GM13977 (cell line): ENCODE measurements at places on chromosomes 5 and 9.

- peak; percentile 70 for DNase-seq
Observed at GRCh38 chr5:177508837-177509236, 789 bp downstream of the DOK3 start.

- no peak for DNase-seq
Observed at GRCh38 chr5:31413030-31413812, 118.7 kb downstream of the DROSHA start.

DNA sequence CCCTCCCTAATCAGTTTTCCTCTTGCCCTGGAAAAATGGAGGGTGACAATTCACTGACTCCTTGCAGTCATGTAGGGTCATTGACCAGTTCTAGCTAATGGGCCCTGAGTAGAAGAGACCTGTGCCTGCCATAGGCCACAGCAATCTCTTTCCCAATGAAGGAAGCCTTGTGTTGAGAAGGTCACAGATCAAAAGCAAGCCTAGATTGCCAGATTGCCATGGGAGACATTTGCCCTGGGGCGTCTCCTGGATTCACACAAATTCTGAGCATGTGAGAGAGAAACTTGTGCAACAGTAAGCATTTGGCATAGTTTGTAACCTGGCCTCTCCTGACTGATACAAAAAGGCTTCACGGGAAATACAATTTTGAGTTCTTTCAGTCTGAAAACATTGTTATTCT, 148.0 kb downstream of the NUDT12 start:
- DNase-seq = no peak

GRCh38 chr9:129320575-129321285, 142.7 kb upstream of the IER5L start:
- DNase-seq = peak; percentile 87

DNA sequence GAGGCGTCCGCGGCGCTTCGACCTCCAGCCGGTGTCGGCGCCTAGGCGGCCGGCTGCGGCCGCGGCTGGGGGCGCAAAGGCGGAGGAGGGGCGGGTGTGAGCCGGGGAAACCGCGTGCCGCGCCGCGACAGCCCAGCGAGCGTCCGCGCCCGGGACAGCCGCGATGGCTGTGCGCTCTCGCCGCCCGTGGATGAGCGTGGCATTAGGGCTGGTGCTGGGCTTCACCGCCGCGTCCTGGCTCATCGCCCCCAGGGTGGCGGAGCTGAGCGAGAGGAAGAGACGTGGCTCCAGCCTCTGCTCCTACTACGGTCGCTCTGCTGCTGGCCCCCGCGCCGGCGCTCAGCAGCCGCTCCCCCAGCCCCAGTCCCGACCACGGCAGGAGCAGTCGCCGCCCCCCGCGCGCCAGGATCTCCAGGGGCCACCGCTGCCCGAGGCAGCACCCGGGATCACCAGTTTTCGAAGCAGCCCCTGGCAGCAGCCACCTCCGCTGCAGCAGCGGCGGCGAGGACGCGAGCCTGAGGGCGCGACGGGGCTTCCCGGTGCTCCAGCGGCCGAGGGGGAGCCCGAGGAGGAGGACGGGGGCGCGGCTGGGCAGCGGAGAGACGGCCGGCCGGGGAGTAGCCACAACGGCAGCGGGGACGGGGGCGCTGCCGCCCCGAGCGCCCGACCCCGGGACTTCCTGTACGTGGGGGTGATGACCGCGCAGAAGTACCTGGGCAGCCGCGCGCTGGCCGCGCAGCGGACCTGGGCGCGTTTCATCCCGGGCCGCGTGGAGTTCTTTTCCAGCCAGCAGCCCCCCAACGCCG, 605 bp downstream of the CHSY3 start:
- DNase-seq = peak; percentile 36

GRCh38 chr9:135320943-135321342, 158.6 kb upstream of the PPP1R26 start:
- DNase-seq = no peak

GRCh38 chr9:133600739-133601138, 8.4 kb downstream of the FAM163B start:
- DNase-seq = no peak

- DNase-seq = peak; percentile 76
Observed at GRCh38 chr9:83978992-83979811, 813 bp downstream of the HNRNPK start.

DNA sequence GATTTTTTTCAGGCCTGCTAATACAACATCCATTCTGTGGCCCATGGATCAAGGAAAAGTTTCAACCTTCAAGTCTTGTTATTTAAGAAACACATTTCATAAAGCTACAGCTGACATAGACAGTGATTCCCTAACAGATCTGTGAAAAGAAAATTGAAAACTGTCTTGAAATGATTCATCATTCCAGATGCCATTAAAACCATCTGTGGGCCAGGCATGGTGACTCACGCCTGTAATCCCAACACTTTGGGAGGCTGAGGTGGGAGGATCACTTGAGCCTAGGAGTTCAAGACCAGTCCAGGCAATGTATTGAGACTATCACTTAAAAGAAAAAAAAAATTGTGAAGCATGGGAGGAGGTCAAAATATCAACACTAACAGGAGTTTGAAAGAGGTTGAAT, 6.0 kb downstream of the RAPGEF6 start:
- no peak for DNase-seq

DNA sequence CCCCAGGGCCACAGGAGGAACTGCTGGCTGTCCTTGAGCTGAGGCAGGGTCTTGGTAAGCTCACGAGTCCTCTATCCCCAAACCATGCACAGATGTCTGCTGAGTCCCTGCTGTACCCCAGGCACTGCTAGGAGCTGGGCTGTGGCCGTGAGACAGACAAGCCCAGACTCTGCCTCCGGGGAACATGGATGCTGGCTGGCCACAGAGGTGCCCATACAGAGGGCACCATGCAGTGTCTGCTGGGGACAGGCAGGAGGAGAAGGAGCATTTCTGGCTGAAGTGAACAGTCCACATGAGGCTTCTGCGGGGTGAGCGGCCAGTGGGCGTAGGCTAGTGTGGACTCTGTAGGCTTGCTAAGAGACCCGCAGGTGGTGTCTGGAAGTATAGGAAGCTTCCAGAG, 4.8 kb upstream of the SEC16A start:
- DNase-seq = no peak

DNA sequence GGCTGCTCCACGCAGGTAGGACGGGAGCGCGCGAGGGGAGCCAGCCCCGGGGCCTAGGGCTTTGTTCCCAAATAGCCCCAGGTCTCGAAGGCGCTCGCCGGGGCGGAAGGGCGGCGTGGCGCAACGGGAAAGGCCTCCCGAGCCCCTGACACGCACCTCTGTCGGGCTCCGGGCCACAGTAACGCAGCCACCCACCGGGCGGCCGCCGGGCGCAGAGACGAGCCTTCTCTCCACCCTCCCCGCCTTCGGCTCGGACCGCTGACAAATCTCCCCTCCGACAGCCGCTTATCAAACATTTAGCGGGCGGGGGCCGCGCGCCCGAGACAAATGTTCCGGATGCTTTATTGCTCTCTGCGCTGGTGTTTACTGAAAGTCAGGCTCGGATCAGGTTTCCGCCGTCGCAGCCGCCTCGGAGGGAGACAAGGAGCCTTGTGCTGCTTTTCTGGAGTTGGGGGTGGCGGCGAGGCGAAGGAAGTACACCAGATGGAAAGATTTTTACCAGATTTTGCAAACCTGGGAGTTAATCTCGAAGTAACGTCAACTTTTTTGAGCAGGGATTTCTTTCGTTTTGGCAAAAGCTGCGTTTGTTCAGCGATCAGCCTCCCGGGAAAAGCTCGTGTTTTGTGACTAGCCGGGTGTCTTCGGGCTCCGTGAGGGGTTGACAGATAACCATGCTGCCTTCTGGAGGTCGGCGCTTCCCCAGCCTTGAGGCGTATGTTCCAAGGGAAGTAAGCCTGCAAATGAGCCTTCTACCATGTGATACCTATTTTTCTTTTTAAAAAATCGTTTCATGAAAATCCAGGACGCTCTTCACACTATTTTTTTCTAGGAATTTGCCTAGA, 950 bp downstream of the RGMB start:
- peak; percentile 69 for DNase-seq

GRCh38 chr5:65749956-65750355, 28.0 kb downstream of the NLN start:
- DNase-seq = no peak

- no peak for DNase-seq
Observed at GRCh38 chr9:71384343-71384742, 262.9 kb upstream of the TRPM3 start.

DNA sequence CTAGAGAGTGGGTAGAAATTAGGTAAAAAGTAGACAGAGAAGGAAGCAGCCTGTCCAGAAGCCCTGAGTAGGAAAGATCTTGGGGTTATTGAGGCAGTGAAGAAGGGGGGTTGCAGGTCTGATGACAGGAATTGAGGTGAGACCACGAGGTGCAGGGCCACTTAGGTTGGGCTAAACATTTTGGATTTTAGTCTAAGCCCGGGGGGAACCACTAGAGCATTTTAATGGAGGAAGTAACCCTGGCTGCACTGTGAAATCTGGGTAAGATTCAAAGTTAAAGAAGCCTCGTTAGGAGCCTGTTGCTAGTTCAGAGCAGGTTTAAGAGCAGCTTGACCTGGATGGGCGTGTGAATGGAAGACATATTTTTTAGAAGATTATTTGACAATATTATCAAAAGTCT, 38.3 kb downstream of the MAP3K1 start:
- no peak for DNase-seq

DNA sequence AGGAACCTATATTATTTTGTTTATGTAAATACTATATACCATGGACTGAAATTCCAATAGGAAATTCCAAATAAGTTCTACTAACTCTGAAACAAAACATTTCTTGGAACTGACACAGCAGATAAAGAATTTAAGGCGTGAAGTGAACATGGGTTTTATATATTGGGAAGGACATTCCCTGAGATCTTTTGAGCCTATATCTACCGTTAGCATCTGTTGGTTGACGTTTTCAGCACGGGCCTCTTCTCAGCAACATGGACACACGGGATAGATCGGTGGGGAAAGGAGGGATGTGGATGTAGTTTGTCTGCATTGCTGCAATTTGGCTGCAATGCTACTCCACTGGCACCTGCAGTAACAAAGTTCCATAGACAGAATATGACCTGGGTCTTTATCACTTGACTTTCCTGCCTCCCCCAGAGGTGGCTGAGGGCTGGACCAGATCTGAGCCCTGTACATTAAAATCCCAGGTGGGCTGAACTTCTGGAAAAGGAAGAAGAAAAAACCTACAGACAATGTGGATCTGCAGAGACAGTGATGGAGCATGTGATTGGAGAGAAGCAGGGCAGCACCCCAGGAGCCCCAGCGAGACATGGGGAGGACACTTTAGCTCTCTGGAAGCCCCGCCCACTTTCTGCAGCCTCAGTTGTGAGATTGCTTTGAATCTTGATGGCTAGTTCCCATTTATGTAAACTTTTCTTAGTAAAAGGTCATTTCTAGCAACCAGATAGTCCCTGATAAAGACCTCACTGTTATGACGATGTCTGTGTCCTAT, 91.2 kb upstream of the CPEB4 start:
- DNase-seq = no peak

DNA sequence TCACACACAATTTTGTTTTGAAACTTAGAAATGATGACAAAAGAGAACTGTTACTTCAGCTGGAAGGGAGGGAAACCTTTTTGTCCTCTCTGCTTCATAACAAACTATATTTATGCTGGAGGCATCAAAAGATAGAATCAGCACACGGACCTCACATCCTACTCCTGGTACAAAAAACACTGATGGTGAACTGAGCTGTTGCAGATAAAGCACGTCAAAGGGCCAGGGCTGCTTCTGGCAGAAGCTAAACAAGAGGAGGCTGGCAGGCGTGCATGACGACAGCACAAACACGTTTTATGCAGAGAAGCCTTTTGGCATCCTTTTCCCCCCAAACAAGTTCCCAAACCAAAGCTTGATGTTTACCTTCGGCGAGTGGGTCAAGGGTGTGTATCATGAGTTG, 169.6 kb downstream of the SLC24A2 start:
- DNase-seq = no peak

GRCh38 chr5:154044581-154044980, 5.8 kb downstream of the MFAP3 start:
- DNase-seq = no peak

DNA sequence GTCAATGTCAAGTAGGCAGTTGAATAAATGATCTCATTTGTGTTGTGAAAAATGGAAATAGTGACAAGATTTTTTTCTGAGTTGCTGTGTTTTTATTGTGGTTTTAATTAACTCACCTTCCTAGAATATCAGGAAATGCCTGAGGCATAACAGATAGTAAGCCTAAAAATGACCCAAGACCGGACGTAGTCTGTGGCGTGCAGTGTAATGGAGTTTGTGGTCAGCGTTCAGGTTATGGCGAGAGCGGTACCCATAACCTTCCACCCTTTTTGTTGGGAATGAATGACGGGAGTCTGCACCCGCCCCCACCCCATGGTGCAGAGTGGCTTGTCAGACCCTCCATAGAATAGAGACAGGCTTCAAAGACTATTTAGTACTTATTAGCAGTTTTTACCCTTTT, 119.3 kb downstream of the GALNT10 start:
- DNase-seq = no peak

GRCh38 chr9:34651876-34652601, at the start of gene IL11RA:
IL11RA (plus strand) TSS chr9:34652185; CDS start chr9:34655218, 3,033 bp downstream.
- DNase-seq = peak; percentile 52

GRCh38 chr5:122177161-122177560, 47.8 kb downstream of the ZNF474 start:
- DNase-seq = no peak

DNA sequence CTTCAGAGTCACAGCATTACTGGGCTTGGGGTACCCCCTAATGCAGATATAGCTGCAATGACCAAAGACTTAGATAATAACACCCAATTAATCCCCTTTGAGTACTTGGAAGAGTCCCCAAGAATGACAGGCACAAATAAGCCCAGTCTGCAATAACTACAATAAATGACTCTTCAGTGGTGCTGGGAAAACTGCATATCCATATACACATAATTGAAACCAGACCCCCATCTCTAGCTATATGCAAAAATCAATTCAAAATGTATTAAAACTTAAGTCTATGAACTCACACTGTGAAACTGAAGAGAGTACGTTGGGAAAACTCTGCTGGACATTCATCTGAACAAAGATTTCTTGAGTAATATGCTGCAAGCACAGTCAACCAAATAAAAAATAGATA, 422.5 kb downstream of the CDH18 start:
- no peak for DNase-seq

DNA sequence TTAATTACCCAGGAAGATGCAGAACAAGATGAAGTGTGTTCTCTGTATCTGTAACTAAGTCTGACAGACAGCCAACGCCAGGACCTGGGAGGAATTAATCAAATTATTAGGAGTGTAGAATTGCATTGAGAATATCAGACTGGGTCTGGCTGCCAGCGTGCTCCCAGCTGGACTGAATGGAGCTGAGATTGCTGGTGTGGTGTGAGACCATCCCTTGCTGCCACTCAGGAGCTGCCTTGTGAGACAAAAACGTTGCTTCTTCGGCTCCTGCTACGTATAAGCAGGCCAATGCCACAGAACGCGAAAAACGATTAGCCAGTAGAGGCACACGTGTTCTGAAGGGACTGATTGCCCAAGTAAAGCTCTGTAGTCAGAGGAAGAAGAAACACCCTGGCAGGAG, 66.8 kb downstream of the AMBP start:
- no peak for DNase-seq
